Fibroblast of the aortic adventitia (primary cell): ENCODE measurements at places on chromosomes 3 and 15.
A peak's percentile ranks its signal among the peaks of the same experiment; 100 is the strongest.

DNA sequence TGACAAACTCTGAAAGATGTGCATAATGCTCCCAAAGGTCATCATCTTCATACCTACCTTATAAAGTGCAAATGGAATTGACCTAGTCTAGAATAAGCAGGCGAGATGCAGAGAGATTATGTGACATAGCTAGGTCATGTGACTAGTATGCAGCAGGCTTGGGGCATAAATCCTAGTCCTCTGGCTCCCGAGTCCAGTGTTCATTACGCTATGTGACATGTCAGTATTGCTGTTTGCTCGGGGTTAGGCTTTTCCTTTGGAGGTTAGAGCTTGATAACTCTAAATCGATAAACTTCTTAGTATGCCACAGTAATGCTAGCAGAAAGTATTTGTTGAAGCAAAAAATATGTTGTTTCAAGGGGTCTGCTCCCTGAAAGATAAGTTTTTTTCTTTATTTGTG is 481.7 kb upstream of the TPRG1 start:
- DNase-seq = no peak

- no peak for DNase-seq
Measured at GRCh38 chr15:65306551-65306950, 2.1 kb downstream of the RNU5B-1 start.

- DNase-seq = peak; percentile 28
Measured at GRCh38 chr3:167837466-167837865, 101.9 kb downstream of the SERPINI1 start.

- peak; percentile 18 for DNase-seq
Measured at GRCh38 chr3:183825456-183826161, at the start of gene MAP6D1. TSS of gene MAP6D1 (minus strand) at chr3:183825577. CDS start at chr3:183825547, 30 bp downstream.
